Ovary (tissue), 10 donors: ENCODE measurements at places on chromosomes 6 and 20. TPM values are rescaled to one million over a fixed set of nuclear protein-coding genes. Genes with fewer than 3 reads are reported as not detected.

The ARMH2 gene
- total RNA-seq: not detected

The IRAK1BP1 gene
- 7.0 TPM for total RNA-seq

The TINAG gene
- not detected for total RNA-seq

The CRNKL1 gene
- 24.4 TPM for total RNA-seq

The DNAAF9 gene
- 19.4 TPM for total RNA-seq

DNA sequence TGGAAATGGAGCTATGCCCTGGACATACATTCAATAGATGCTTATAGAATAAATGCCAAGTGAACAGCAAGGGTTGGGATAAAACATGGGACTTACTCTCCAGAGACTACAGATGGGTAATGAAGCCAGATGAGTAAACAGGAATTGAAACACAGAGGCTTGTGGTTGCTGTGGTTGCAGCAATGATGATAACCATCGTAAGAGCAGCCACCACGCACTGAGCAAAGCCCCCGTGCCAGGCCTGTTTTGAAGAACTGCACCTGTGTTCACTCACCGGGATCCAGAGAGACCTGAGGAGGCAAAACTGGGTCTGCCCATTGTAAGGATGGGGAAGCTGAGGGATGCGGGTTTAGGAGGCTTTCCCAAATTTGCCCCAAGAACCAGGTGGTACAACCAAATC, 431.1 kb upstream of the CDH4 start:
- DNase-seq: no peak

- DNase-seq: no peak
Measured at GRCh38 chr6:165426892-165427291, 117.5 kb upstream of the C6orf118 start.

The HTR1E gene
- 4.2 TPM for total RNA-seq

DNA sequence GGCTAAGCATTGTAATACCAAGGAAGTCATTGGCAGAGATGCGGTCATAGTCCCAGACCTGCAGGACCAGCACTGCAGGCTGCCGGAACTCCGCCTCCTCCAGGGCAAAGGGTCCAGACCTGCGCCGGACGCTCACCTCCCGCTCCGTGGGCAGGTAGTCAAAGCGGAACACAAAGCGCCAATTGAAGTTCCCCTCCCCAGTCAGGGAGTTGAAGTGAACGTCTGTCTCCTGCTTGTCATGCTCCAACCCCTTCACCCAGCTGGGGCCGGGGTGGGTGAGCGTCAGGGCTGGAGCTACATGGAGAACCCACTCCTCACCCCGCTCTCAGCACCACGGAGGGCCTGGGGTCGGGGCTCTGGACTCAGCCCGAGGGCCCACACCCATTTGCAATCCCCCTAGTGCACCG, 18.2 kb downstream of the ERGIC3 start:
- no peak for DNase-seq

- DNase-seq: no peak
Measured at GRCh38 chr20:63377256-63377941, 16.2 kb upstream of the CHRNA4 start.

DNA sequence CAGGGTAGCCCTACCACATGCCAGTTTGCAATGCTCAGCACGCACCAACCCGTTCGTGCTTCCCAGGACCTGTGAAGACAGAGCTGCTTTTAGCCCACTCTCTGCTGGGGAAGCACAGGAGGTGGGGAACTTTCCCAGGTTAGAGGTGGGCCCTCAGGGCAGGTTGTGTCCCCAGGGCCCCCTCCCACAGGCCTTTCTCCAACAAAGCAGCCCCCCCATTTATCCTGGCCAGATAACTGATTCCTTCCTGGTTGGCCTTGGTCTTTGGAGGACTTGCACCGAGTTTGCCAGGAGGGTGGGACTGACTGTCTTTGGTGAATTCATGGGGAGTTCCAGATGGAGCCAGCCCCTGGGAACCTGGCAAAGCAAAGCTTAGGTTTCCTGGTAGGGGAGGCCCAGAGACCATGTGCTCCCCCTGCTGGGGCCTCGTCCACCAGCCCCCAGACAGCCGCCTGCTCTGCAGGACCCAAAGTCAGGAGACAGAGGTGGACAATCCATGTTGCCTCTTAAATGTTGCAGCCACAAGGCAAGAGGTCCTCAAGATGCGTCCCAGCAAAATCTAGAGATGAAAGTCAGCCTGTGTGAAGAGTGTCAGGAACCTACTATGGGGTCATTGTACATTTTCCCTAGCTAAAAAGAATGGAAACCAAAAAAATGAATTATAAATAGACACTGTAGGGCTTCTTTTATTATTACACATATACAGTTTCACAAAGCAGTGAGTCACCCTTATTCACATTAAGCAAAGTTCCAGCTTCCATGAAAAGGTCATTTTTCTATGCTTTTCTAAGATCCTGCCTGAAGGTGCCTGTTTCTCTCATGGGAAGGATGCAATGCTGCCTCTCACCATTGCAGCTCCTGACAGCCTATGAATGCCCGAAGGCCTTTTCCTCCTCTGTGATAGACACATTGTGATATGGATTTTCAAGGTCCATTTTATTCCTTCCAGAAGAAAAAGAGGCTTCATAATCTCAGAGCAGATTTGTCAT, 497.8 kb downstream of the PREX1 start:
- DNase-seq: no peak

The BLTP3A gene
- total RNA-seq: 6.3 TPM

GRCh38 chr6:718345-718744, 25.4 kb upstream of the EXOC2 start:
- DNase-seq: no peak

The C6orf58 gene
- not detected for total RNA-seq

- DNase-seq: no peak
Measured at GRCh38 chr6:78917788-78918187, 50.4 kb downstream of the IRAK1BP1 start.

DNA sequence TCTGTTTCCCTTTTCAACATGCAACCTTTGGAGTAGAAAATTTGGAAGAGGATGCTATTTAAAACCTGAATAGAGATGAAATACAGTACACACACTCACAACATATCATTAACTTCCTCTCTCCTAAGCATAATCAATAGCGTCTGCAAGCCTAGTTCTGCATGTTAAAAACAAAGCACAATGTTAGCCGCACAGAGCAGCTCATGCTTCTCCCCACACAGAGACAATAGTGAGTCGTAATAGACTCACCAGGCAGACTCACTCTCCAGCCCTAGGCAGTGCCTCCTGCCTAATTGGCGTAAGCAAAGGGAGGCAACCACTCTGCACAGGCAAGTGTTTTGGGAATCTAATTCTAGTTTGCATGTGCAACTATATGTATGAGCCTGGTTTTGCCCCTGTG, 45.8 kb upstream of the ARID1B start:
- DNase-seq: no peak

The BCKDHB gene
- 16.8 TPM for total RNA-seq

- no peak for DNase-seq
Measured at GRCh38 chr20:5737966-5738365, 12.2 kb upstream of the SHLD1 start.

The TCF19 gene
- 6.7 TPM for total RNA-seq

The SLC17A2 gene
- not detected for total RNA-seq

GRCh38 chr20:36887752-36888090, 11.8 kb downstream of the TLDC2 start:
- no peak for DNase-seq

DNA sequence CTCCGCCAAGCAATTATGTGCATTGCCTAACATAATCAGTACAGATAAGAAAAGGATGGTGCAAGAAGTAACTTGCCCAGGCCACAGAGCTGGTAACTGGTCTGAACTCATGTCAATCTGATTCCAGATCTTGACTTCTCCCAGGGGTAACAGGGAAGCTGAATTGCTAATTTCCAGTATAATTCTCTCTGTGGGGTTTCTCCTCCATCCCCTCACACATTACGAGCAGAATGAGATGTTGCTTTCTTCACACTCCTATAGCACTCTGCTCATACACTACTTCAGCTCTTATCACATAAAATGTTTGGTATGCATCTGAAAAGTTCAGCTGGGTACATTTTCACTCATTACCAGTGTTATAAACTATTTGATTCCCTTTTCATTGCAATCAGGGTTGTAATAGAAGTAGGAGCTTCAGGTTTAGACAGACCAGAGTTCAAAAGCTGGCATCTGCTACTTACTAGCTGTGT, 24.0 kb upstream of the LRRC1 start:
- DNase-seq: no peak

DNA sequence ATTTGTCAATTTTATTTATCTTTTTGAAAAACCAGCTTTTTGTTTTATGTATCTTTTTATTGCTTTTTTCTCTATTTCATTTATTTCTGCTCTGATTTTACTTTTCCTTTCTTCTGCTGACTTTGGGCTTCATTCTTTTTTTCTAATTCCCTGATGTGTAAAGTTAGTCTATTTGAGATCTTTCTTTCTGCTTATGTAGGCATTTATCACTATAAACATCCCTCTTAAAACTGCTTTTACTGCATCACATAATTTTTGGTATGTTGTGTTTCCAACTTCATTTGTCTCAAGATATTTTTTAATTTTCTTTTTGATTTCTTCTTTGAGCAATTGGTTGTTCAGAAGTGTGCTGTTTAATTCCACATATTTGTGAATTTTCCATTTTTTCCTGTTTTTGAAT, 174.8 kb downstream of the SLC24A3 start:
- no peak for DNase-seq

DNA sequence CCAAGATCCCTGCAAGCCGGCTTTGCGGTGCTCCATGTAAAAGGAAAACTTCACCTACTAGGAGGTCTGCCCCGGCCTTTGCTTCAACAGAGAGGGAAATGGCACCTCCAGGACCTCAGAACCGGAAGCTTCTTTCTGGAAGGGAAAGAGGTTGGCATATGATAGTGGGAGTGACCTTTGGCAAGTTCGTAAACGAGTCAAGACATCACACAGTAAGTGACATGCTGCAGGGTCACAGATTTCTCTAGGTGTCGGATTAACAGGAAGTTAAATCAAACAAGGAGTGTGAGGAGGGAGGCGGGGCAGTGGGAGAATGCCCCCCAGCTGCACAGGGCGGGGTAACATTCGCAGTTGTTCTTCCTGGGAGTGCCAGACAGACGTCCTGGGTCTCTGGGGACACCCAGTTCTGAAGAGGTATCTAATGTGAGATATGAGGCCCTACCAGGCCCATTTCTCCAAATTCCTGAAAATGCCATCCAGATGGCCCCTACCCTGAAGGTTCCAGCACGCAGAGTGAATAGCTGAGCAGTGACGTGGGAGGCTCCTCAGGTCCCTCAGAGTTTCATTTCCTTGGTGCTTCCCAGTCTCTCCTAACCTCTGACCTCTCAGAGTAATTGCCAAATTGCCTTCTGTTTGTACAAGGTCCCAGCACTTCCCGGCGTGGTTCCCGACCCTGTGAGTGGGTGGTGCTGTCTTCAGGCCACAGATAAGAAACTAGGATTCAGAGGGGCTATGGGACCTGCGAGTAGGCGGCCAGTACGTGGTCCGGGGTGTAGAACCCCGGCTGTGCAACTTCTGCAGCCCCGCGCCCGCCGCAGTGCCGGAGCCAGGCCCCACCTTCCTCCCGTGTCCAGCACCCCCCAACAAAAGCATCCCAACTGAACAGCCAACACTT, 1.9 kb downstream of the RRBP1 start:
- peak; percentile 56 for DNase-seq

DNA sequence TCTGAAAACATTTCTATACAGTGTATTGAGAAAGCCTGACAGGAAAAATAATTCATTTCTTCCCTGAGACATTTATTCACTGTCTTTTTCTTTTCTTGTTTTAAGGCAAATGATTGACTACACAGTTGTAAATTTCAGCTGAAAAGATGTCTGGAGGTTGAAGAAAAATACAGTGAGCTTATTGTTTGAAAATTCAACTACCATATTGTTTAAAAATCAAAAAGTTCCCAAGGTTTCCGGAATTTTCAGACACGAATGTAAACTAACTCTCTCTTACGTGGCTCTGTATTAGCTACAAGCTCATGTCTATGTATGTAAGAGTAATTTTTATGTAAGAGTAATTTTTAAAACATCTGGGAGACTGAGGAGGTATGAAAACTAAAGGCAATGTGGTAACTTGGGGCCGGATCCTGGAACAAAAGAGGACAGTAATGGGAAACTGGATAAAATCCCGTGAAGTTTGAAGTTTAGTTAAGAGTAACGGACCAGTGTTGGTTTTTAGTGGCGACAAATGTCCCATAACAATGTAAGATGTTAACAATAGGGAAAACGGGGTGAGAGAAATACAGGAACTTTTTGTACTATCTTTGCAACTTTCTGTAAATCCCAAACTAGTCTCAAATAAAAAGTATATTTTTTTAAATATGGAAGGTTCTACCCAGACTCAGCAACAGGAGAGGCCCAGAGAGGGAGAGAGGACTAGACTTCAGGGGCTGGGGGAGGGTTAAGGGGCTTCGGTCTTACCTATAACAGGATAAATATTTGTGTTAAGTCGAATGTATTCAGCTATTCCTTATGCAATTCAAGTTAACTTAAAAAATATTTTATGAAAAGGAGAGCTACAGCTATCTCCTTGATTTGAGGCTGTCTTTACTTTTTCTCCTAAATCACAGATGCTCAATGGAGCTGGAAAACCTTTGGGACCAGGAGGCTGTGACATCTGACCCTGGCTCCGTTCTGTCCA, 1.3 kb downstream of the PTGIS start:
- DNase-seq: no peak

GRCh38 chr6:5416250-5416649, 154.9 kb downstream of the FARS2 start:
- DNase-seq: no peak

- DNase-seq: no peak
Measured at GRCh38 chr6:22970004-22970403, 400.6 kb downstream of the HDGFL1 start.

The TFAP2A gene
- 0.25 TPM for total RNA-seq

GRCh38 chr20:50470264-50470858, 39.8 kb upstream of the PTPN1 start:
- DNase-seq: no peak

- no peak for DNase-seq
Measured at GRCh38 chr6:44332585-44332984, 9.9 kb upstream of the SPATS1 start.

The PNLDC1 gene
- total RNA-seq: 0.57 TPM

- DNase-seq: no peak
Measured at GRCh38 chr6:125031385-125031784, 69.1 kb downstream of the RNF217 start.

GRCh38 chr6:1136415-1136774, 175.5 kb upstream of the FOXQ1 start:
- no peak for DNase-seq

The CTCFL gene
- not detected for total RNA-seq

DNA sequence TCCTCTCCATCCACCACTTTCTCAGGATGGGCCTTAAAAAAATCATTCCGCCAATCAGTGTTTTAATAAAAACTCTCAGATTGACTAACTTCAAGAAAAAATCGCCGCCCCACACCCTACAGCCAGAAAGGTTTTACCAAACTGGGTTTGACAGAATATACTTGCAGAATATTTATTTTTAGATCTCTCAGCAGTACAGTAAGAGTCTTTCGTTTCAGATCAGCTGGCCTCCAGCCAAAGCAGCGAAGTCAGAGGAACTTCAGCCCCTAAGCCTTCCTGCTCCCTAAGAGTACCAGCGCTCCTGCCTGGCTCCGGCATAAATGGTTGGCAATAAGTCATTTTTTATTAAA, 24.7 kb downstream of the TBC1D7 start:
- DNase-seq: peak; percentile 84

GRCh38 chr6:5997420-5997987, 9.2 kb downstream of the NRN1 start:
- DNase-seq: no peak

GRCh38 chr6:1486387-1486786, 97.0 kb downstream of the FOXF2 start:
- DNase-seq: no peak
